ENCODE measurements at places on chromosomes 2 and 18. TPM values are rescaled to one million over a fixed set of nuclear protein-coding genes. Genes with fewer than 3 reads are reported as not detected.
A peak's percentile ranks its signal among the peaks of the same experiment; 100 is the strongest.

DNA sequence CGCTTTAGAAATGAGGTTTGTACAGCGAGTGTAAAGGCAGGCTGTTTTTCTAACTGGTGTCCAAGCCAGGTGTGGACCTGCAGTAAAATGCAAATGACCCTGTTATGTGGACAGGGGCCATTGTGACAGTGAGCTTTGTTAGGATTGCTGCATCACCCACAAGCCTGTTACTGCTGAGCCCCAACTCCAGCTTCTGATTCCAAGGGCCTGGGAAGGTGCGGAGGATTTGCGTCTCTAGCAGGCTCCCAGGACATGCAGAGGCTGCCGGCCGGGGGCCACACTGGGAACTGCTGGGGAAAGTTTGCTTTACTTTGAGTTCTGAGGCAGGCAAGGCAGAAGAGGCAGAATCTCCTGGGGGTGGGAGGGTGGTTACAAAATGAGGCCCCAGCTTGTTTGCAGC is 164.1 kb downstream of the GLI2 start:
- no peak for DNase-seq

- no peak for DNase-seq
These were observed 70.3 kb downstream of the VWC2L start for GRCh38 chr2:214481204-214481603.

The ALKAL2 gene
- polyA plus RNA-seq: 4.1 TPM

- DNase-seq: no peak
These were observed 26.2 kb upstream of the CCNT2 start for GRCh38 chr2:134892282-134893035.

GRCh38 chr2:217231724-217232123 is 371.9 kb upstream of the TNP1 start:
- no peak for DNase-seq

- DNase-seq: no peak
These were observed 44.8 kb upstream of the EHBP1 start for GRCh38 chr2:62660582-62661262.

The MERTK gene
- 0.27 TPM for polyA plus RNA-seq

The CD207 gene
- 0.20 TPM for polyA plus RNA-seq

The IFT172 gene
- 0.76 TPM for polyA plus RNA-seq

GRCh38 chr2:147096671-147097070 is 748.2 kb upstream of the ACVR2A start:
- DNase-seq: no peak

GRCh38 chr2:75775311-75775823 is 64.7 kb upstream of the GCFC2 start:
- no peak for DNase-seq

DNA sequence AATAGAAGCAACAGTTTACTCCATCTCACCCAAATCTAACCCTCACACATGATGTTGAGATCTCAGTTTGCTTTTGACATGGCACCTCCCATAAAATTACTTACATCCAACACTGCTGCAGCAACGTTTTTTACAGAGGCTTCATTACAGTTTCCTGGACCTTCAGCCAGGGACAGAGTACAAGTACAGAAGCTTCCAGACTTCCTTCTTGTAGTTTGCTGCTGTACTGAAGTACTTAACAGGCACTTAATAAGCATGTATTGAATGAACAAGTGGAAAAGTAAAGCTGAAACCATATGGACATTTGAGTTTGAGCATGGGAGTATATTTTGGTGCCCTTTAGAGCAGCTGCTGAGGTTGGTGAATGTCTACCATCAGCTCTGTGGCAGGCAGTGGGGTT is 514.2 kb downstream of the PTPRM start:
- DNase-seq: no peak

DNA sequence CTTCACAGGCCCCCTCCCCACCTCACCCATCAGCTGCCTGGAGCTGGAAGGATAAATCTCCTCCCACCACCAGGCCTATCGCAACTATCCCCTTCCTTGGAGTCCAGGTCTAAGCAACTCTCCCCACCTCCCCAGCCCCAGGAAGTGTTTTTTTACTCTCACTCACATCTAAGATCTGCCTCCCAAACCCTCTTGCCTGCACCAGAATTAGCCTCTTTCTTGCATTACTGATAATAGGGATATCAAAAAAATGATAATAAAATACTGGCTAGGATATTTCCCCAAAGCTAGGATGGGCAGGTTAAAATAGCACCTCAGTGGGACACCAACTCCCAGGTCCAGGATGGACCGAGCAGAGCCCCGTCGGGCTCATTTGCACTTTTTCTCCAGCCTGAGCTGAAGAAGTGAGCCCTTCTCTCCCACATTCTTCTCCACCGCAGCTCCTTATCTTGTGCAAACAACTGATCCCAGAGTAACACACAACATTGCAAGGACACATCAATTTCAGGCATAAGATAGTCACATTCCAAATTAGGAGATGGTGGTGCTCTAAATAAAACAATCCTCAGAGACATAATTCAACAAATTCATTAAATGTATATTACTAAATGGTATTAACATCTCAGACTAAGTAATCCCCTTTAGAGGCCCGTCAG is 17.7 kb upstream of the CIB4 start:
- no peak for DNase-seq

The FAM228A gene
- polyA plus RNA-seq: 0.41 TPM

GRCh38 chr2:180442860-180443644 is 436.0 kb upstream of the CWC22 start:
- DNase-seq: no peak

The ATIC gene
- polyA plus RNA-seq: 97.5 TPM

- DNase-seq: peak; percentile 15
These were observed 566 bp upstream of the CMPK2 start for GRCh38 chr2:6866275-6866671.

The C18orf54 gene
- 0.20 TPM for polyA plus RNA-seq

- no peak for DNase-seq
These were observed 86.9 kb upstream of the SERPINE2 start for GRCh38 chr2:224126003-224126402.

The FKBP7 gene
- 1.3 TPM for polyA plus RNA-seq

The SAG gene
- polyA plus RNA-seq: not detected

The LIMS3 gene
- 1.1 TPM for polyA plus RNA-seq
